Fibroblast of villous mesenchyme (primary cell): ENCODE measurements at places on chromosomes 6 and 20. TPM values are rescaled to one million over a fixed set of nuclear protein-coding genes. Genes with fewer than 3 reads are reported as not detected.

Gene VEGFA
- total RNA-seq, result 84.2 and 132 TPM in 2 replicates

Gene ADGRB3
- under 0.01 and 0.32 TPM in 2 replicates for total RNA-seq

Gene SLC18B1
- 4.8 and 11.2 TPM in 2 replicates for total RNA-seq

Gene TNFRSF21
- total RNA-seq, result 39.3 and 43.2 TPM in 2 replicates

Gene NHSL1
- 4.7 and 9.7 TPM in 2 replicates for total RNA-seq

Gene MROH8
- 2.6 and 3.5 TPM in 2 replicates for total RNA-seq

Gene OR2B6
- not detected in 2 replicates for total RNA-seq

Gene STMND1
- under 0.01 TPM in 1 of 2 replicates, not detected in the other for total RNA-seq

GRCh38 chr6:43763812-43764522 lies 6.0 kb upstream of the VEGFA start:
- no peak for DNase-seq

DNA sequence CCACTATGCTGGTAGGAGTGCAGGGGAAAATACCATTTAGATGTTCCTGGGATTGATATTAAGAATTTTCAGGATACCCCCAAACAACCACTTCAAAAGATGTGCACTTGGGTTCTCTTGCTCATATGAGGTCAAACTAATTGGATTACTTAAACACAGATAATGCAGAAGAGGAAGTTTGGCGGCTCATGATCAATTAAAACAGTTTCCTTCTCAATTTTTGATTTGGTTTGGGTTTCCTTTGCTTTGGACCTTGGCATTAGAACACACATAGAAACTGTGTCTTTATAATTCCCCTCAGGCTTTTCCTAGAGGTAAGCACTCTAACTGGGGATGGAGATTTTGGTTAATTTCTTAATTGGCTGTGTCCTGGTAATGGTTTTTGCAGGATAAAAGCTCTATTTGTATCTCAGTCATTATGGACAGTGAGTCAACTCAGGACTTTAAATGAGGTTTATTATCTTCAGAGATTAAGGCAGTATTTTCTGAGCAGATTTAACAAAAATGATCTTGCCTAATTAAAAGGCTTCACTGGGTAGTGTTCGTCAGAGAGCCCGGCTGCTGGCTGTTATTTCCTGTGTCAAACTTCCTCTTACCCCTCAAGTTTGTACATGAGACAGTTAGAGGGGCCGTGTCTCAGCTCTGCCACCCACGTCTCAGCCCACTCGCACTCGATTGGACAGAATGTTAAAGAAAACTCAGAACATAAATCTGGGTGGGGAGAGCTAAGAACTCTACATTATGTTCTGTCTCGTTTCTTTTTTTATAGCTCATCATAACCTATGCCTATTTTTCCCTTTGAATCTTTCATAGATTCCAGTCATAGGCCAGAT lies 50.3 kb upstream of the PREP start:
- no peak for DNase-seq

DNA sequence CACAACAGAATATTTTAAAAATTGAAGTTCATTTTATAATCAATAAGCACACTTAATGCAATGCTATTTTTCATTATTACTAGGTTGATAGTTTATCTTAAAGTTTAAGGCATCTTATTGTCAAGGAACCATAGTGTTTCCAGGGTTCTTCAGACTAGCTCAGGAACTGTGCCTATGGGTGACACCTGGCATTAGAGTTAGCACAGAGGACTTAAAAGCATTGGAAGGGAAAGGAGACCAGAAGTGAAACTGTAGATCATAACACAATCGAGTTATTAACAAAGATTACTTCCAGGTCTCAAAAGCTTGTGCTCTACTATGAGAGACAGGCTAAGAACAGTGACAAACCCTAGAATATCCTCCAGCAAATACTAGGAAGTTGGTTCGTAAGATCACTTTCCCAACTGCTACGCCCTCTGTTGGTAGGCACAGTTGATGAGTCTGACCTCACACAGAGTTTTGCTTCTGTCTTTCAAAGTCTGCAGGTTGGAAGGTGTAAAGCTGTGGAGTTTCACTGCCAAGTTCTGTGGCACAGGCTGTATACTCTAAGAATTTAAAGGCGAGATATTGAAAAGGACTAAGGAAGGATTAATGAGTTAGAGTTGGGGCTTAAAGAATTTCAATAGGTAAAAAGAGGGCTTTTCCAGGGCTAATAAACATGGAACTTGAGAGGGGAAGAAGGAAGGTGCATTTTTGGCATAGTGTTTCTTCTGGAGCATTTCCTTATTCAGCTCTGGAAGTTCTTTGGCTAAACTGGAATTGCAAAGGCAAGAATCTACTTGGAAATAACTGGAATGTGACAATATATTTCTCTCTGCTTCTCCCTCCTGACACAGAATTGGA lies 531.3 kb upstream of the JAG1 start:
- peak; percentile 70 for DNase-seq

GRCh38 chr6:142935553-142936517 lies 9.1 kb downstream of the HIVEP2 start:
- DNase-seq, result no peak

GRCh38 chr6:121382467-121383121 lies 48.3 kb upstream of the TBC1D32 start:
- DNase-seq, result peak; percentile 80

DNA sequence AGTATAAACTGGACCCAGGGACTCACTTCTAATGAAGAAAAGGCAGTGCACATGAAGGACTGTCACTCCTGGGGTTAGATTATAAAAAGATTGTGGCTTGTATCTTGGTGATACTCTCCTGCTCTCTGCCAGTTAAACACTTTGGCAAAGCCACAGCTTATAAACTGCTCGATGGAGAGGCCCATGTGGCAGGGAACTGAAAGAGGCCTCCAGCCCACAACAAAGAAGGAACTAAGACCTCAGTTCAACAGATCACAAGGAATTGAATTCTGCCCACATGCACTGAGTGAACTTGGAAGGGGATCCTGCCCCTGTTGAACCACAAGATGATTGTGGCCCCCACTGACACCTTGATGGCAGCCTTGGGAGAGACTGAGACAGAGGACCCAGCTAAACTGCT lies 363.8 kb downstream of the CBLN4 start:
- DNase-seq, result no peak

- peak; percentile 64 for DNase-seq
These were observed 20.4 kb downstream of the HLA-G start for GRCh38 chr6:29847871-29848630.

DNA sequence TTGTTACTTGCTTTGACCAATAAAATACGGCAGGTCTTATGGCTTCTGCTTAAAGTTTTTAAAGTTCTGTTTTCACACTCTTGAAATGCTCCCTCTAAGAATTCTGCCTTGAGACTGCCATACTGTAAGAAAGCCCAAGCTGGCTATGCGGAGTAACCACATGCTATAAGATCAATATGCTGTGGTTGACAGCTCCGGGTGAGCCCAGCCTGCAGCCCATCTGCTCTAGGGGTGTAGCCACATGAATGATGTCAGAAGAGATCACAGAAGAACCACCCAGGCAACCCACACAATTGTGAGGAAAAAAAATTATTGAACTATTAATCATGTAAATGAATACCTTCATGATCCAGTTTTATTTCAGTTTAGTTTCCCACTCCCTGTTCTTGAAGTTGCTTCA lies 26.1 kb upstream of the SH3BGRL2 start:
- peak; percentile 48 for DNase-seq

DNA sequence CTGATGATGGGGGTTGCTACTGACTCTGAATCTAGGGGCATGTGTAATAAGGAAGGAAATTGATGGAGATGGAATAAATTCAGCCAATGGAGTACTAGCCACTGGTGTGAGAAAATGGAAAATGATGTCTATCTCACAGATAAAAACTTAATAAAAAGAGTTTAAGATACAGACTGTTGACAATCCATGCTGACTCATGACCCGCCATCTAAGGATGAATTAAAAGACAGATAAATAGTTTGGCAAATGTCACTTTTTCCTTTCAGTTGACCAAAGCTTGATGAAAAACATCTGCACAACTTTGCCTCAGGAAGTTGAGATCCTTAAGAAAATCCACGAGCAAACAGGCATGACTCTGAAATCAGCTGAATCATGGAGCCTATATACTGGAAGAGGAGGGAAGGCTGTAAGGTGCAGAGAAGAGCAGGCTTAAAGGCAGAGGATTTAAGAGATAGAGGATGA lies 82.6 kb upstream of the BMP5 start:
- peak; percentile 32 for DNase-seq

- no peak for DNase-seq
These were observed 91.3 kb downstream of the ADGRB3 start for GRCh38 chr6:68726337-68726736.

DNA sequence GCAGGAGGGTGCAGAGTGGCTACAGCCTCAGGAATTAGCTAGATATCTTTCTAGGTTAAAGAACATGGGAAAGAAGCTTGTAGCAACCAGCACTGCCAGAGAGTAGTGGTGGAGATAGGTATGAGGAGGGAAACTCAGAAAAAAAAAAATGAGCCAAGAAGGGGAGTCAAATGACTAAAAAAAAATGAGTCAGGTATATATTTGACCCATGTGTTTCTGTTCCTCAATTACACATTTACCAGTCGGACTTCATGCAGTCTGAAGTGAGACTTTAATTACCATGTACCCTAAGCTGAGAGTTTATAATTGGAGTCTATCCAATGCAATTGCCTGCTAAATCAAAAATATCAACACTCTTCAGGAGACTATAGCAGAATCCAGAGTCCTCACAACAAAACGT lies 964.6 kb downstream of the HACE1 start:
- no peak for DNase-seq

DNA sequence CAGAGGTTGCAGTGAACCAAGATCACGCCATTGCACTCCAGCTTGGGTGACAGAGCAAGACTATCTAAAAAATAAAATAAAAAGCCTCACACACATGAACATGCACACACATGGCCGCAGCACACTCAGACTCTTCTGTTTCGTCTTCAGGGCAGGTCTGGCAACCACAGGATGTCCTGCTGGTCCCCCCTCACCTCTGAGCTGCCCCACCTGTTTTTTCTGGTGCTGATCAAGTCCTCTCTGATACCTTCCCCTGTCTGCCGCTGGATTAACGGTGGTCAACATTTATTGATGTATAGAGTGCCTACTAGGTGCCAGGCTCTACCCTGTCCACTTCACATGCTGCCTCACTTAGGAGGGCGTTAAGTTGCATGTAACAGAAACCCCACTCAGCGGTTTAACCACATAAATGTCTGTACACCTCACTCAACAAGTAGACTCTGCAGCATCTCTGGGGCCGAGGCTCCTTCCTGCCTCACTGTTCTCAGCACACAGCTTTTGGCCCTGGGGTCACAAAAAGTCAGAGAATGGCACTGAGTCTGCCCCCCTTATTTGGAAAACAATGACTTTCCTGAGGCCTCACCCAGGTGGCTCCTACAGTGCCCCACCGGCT lies 4.5 kb upstream of the AP5S1 start:
- DNase-seq, result no peak

DNA sequence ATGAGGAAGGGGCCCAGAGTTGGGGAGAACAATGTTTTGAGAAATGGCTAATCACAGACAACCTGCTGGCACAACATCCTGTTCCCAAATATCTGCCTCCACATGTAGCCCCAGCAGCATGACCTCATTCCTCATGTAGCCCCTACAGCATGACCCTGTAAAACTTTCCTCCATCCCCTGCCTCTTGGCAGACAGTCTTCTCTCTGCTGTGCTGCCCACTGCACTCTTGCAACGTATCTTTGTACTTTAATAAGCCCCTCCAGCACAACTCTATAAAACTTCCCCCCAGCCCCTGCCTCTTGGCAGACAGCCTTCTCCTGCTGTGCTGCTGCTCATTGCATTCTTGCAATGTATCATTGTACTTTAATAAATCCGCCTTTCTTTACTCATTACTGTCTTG lies 278.8 kb downstream of the HDGFL1 start:
- no peak for DNase-seq

GRCh38 chr6:1612299-1612973 lies 2.7 kb downstream of the FOXC1 start:
- no peak for DNase-seq

- no peak for DNase-seq
These were observed 11.9 kb downstream of the SULF2 start for GRCh38 chr20:47773371-47773786.

DNA sequence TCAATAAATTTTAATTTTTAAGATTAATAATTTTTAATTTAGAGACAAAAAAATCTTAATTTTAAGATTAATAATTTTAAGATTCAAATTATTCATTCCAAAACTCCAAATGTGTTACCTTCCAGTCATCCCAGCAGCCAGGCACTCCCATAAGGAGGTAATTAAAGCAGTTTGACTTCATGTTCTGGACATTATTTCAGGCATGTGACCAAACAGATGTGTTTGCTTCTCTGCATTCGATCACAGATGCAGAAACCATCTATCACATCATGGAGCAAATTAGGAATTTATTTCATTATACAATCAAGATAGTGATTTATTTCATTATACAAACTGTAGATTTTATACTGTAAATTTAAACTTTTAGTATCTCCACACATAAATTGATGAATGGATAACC lies 150.3 kb downstream of the AKAP7 start:
- no peak for DNase-seq
